BE2C (cell line): ENCODE measurements at places on chromosomes 11 and 22.

DNA sequence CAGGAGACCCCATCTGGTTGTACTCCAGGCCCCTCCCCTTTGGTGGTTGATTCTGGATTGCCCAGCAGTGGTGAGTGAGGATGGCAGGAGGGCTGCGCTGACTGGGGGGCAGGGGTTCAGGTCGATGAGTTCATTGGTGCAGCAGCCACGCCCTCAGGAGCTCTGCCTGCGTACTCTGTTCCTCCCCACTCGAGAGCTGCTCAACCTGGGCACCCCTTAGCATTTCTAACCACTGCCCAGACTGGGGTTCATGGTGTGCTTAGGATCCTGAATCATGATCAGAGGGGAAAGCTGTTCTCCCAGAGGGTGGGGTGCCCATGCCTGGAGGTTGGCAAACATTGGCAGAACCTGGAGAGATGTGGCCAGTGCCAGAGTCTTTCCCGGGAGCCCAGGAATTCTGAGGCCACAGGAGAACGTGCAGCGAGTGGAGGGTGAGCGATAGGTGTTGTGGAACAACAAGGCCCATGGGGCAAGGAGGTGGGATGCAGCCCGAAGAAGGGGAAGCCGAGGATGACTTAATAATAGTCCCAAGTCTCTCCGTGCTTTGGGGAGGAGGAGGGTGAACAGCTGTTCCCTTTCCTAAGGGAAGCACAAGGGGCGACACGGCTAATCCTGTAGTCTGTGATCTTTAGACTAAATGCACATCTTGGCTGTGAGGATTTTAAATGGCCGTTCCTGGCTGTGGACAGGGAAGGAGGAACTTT is 75.5 kb downstream of the SCN3B start:
- DNase-seq: no peak

DNA sequence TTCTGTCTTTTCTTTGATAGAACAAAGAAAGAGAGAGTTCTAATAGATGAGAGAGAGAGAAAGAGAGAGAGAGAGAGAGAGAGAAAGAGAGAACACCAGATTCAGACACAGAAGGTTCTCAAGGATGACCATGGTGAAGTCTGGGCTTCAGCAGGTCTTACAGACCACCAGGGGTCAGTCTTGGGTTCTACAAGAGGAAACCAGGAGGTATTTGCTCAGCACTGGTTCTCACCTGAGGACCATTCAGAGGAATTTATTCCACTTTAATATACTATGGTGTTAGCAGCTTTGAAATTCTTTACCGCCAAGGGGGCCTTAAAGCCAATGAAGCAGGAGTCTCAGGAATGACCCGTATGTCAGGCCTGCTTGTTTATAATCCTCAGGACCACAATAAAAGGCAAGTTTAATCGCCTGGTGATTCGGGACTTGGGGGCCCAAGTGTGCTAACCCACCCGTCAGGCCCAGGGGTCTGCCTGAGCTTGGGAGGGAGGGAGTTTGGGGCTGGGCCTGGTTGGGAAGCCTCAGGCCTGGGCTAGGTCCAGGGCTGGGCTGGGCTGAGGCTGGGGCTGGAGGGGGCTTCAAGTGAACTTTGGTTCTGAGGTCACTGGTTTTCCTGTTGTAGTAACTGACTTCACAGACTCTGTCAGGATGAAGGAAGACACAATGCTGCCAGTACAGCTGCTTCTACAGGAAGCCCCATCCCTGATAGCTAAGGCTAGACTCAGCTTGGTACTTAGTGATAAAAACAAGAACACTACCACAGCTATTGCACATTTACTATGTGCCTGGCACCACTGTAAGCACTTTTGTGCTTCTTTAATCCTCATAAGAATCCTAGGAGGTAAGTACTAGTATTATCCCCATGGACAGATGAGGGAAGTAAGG is 179.2 kb upstream of the ZBED5 start:
- peak; percentile 17 for DNase-seq

GRCh38 chr22:39003165-39003638 is 10.9 kb upstream of the APOBEC3C start:
- peak; percentile 75 for DNase-seq

- no peak for DNase-seq
Observed at GRCh38 chr11:86491027-86491426, 116.3 kb downstream of the CCDC81 start.

DNA sequence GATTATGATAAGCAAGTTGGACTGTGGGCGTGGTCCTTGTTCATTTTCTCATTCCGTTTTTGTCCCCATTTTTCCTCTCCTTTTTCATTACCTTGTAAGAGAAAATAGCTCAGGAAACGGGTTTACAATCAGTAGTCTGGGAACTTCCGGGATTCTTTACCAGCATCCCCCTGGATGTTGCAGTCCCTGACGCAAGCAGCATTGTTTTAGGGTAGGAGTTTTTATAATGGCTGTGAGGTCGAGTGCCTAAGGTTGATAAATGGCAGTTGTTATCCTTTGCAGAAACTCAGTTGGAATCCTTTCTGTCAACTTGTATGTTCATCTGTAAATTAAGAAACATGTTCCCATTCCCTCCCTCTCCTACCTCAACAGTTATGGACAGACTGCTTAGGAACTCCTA is 68.3 kb downstream of the ARHGEF12 start:
- no peak for DNase-seq

DNA sequence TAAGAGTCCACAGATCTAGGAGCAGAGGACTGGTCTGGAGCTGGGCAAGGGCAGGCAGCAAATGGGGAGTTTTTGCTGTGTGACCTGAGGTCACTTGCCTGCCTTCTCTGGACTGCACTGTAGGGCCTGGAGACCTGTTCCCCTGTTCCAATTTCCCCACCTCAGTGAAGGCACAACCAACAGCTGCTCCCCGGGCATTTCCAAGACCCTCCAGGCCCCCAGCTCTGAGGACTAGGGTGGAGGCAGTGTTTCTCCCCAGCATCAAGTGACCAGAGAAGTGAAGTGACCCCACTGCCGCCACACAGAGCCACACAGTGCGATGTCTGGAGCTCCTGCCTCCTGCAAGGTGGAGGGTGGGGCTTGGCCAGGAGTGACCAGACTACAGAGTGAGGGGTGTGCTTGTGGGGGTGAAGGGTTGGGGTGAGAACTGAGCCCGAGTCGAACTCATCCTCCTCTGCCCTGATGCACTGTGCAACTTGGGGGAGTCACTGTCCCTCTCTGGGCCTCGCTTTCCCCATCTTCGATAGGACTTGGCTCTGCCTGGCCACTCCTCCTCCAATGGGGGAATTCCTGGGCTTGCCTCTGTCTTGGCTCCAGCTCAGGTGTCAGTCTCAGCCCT is 21.6 kb downstream of the P2RY2 start:
- no peak for DNase-seq

- no peak for DNase-seq
Observed at GRCh38 chr11:35814720-35815305, 129.0 kb upstream of the LDLRAD3 start.

- no peak for DNase-seq
Observed at GRCh38 chr22:42188808-42189447, 58.3 kb upstream of the CYP2D6 start.

- no peak for DNase-seq
Observed at GRCh38 chr22:46353483-46354105, 18.1 kb downstream of the TRMU start.

DNA sequence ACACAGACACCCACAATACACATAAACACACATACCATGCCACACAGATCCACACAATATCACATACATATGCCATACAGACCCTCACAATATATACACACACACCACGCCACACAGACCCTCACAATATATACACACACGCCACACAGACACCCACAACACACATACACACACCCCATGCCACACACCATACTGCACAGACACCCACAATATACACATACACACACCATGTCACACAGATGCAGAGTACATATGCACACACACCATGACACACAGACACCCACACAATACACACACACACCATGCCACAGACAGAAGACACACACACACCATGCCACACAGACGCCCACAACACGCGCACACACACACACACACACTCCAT is 43.6 kb downstream of the SHISAL1 start:
- no peak for DNase-seq

DNA sequence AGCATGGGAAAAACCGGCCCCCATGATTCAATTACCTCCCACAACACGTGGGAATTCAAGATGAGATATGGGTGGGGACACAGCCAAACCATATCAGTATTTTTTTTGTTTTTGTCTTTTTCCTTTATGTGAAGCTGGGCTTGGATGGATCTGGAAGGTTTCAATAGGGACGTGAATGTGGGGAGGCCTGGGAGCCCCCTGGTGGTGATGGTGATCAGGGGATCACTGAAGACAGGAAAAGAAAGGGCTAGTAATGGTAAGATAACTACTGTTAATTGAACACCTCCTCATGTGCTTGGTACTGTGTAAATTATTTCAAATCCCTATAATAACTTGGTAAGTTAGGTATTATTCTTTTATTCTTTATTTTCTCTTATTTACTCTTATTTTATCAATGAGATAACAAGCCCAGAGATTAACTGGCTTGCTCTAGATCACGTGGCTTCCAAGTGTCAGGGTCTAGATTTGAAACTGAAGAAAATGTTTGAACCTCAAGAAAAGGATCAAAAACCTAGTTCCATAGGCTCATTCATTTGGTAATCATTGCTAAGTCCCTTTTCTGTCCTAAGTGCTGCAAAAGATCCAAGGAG is 364.2 kb downstream of the TENM4 start:
- peak; percentile 65 for DNase-seq

- DNase-seq: peak; percentile 65
Observed at GRCh38 chr22:30694171-30694639, 469 bp upstream of the OSBP2 start.

GRCh38 chr11:34288492-34288891 is 69.3 kb downstream of the ABTB2 start:
- DNase-seq: no peak

DNA sequence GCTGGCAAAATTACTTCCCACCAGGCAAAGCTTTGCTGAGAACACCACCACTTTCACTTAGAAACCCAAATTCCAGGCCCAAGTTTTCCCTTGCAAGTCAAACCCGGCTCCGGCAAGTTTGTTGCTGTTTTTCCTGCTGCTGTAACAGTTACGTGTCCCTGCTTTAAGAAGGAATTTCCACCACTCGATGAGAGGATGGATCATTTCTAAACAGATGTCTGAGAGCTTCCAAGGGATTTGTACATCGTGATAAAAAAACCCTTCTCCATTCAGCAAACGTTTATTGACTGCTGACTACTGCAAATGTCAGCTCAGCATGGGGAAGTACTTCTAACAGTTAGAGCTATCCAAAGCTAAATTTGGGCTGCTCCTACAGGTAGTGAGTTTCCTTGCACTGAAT is 19.7 kb downstream of the P2RX3 start:
- DNase-seq: no peak

DNA sequence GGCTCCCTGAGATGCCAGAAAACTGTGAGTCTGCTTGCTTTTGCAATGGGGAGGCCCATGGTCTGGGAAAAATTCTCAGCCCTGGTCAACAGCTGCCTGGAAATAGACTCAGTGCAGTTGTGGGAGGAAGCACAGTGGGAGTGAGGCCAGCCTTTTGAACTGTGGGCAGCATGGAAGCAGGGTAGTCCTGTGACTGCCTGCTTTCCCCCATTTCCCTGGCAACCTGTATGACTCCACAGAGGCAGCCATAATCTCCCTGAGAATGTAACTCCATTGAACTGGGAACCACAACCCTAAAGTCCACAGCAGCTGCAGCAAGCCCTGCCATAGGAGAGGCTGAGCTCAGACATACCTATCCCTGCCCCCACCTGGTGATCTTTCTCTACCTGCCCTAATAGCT is 494.6 kb upstream of the FAT3 start:
- DNase-seq: no peak

GRCh38 chr11:63663809-63664208 is 7.4 kb downstream of the ATL3 start:
- DNase-seq: no peak

DNA sequence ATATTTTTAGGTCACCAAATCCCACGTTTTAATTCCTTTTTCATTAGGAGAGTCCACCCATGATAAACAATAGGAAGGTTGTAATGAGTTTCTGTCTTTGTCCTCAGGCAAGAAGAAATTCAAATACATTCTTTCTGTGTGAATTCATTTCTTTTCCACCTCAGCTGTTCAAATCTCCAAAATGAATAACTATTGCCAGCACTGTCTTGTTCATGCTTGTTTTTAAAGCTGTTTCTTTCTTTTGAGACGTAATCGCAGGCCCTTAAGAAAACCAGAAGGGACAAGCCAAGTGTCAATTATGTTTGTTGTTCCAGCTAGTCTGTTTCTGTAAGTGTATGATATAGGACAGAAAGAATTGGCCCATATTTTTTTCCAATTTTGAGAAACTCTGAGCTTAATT is 20.2 kb downstream of the MMP27 start:
- no peak for DNase-seq

- DNase-seq: no peak
Observed at GRCh38 chr11:70209391-70209912, 6.4 kb downstream of the FADD start.

- no peak for DNase-seq
Observed at GRCh38 chr11:122240638-122241037, 124.6 kb upstream of the BLID start.

- no peak for DNase-seq
Observed at GRCh38 chr11:70240337-70240736, 30.2 kb upstream of the PPFIA1 start.

DNA sequence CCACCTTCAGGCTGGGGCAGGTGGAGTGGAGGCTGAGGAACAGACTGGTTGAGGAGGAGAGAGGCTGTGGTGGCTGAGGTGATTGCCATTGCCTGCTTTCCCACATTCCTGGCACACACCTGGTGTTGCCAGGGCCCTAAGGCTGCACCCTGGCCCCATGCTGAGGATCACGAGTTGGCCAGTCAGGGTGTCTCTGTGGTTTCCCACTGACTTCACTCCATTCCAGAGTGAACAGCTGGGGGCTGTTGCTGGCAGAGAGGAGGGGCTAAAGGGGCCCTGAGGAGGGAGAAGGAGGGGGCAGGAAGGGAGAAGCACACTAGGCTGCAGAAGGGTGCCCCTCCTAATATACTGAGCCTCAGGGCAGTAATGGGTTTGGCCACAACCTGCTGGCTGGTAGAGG is 1.8 kb downstream of the TMEM86A start:
- no peak for DNase-seq

DNA sequence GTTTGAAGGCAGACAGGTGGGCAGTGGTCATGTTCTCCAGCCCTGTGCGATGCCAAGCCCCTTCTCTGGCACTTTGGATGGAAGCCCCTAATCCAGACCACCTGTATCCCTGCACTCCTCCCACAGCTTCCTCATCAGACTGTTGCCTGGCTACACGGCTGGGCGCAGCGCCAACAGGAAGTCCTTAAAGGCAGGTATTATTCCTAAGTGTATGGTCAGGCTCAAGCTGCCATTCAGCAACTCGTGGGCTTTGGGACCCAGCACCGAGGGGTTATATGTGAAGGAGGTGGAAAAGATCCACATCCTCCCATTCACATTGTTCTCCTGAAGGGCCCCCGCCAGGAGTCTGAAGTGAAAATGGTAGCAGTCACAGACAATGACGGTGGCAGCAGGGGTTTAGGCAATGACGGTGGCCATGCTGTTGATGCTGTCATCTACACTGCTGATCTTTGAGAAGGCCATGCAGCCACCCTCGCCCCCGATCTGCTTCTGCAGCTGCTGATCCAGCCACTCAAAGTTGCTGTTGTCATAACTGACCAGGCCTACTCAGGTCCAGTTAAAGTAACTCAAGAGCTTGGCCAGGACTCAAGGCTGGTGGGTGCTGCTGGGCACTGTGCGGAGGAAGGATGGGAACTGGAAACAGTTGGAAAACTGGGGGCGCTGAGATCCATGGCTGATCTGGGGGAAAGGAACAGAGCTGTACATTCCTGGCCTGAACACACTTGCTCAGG is 27.7 kb downstream of the OR6Q1 start:
- no peak for DNase-seq

- no peak for DNase-seq
Observed at GRCh38 chr11:68546555-68546954, 86.0 kb downstream of the PPP6R3 start.

- DNase-seq: no peak
Observed at GRCh38 chr11:12066799-12067508, 43.4 kb upstream of the MICAL2 start.
